ENCODE measurements at places on chromosomes 12 and 14.

- no peak for DNase-seq
- no peaks in the 10 kb centered on the region for H3K4me1 ChIP-seq
- H3K36me3 ChIP-seq: no peaks in the 10 kb centered on the region
- no peak overlapping the region for H3K4me3 ChIP-seq
- no peak overlapping the region for H3K27ac ChIP-seq
Observed at GRCh38 chr12:117377758-117378157, 16.3 kb upstream of the NOS1 start.

DNA sequence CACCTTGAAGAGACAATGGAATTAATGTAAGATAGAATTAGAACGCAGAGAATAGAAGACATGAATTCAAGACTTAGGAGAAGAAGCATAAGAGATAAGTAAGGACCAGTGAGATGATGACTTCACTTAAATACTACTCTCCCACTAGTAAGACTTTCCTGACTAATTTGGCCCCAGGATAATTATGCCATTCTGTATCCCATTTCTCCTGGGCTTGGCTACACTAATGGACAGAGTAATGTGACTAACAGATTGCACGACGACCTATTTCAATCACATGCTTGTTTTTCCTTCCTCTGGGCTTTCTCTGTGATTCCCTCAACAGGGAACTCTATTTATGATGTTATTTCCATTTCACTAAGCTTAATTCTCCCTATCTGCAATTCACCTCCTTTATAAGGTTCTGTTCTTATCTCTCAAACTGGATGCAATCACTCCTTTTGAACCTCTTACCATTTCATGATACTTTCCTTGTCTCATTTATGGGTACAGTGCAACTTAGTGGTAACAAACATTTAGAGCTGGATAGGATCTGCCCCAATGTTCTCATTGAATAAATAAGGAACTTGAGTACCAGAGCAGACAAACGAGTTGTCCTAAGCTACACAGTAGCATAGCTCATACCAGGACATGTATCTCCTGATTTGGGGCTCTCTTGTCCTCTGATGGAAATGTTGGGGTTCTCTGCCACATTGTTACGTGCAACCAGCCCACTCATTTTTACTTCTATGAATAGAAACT is 102.7 kb downstream of the BTG1 start:
- H3K4me1 ChIP-seq: peaks cover 78% of the 10 kb centered on the region
- H3K27me3 ChIP-seq: no peaks in the 10 kb centered on the region
- H3K27ac ChIP-seq: peak overlapping the region; percentile 12

- peak overlapping the region; percentile 99 for H3K27ac ChIP-seq
- H3K27me3 ChIP-seq: no peaks in the 10 kb centered on the region
- H3K4me1 ChIP-seq: peaks cover 53% of the 10 kb centered on the region
- peak; percentile 81 for DNase-seq
- peaks cover 2% of the 10 kb centered on the region for H3K36me3 ChIP-seq
Observed at GRCh38 chr12:132445884-132446632, 43.9 kb upstream of the FBRSL1 start.

DNA sequence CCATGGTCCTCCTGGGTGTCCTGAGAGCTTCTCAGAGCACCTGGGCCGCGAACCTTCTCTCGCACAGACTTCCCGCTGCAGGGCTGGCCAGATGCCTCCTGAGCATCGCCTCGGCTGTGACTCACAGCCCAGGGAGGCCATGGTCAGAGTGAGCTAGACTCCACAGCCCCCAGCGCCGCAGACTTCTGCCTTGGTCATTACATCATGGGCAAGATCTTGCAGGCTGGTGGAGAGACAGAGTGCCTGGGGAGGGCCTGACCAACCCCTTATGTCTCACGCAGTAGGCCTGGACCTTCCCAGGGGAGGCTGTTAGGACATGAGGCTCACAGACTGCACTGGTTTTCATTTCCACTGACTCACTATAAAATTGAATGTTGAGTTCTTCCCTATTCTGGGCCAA is 41.8 kb downstream of the SMOC1 start:
- no peaks in the 10 kb centered on the region for H3K4me1 ChIP-seq
- H3K27ac ChIP-seq: no peak overlapping the region
- H3K27me3 ChIP-seq: peaks cover 12% of the 10 kb centered on the region

DNA sequence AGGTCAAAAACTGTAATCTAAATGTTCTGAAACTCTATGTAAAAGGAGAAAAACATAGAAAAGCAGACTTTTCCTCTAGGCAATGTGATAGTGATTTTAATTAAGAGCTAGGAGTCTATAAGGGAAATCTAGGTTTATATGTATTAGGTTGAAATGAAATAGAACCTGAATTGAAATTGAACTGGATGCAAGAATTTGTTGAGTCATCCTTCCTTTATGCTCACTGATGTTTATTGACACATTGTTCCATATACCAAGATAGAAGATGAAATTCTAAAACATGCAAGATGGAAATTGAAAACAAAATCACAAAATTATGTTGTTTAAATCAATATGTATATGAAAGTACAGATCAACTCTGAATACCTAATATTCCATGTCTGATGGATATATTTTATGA is 170.4 kb upstream of the FLRT2 start:
- no peaks in the 10 kb centered on the region for H3K4me1 ChIP-seq
- no peak for DNase-seq
- H3K27me3 ChIP-seq: no peaks in the 10 kb centered on the region
- H3K36me3 ChIP-seq: no peaks in the 10 kb centered on the region

- peaks cover 29% of the 10 kb centered on the region for H3K4me1 ChIP-seq
- no peaks in the 10 kb centered on the region for H3K36me3 ChIP-seq
- H3K27ac ChIP-seq: no peak overlapping the region
- H3K4me3 ChIP-seq: no peak overlapping the region
Observed at GRCh38 chr12:103444983-103445382, 50.8 kb downstream of the C12orf42 start.
